Left ventricle myocardium inferior (tissue), 1 donor: ENCODE measurements at places on chromosomes 16 and 17. TPM values are rescaled to one million over a fixed set of nuclear protein-coding genes. Genes with fewer than 3 reads are reported as not detected.
A peak's percentile ranks its signal among the peaks of the same experiment; 100 is the strongest.

GRCh38 chr16:1788095-1788707, 5.3 kb downstream of the IGFALS start:
- no peak for DNase-seq

ATP2C2 gene
- total RNA-seq, result not detected

- no peak for DNase-seq
These were observed 369.8 kb downstream of the UTP18 start for GRCh38 chr17:51630101-51630671.

DNA sequence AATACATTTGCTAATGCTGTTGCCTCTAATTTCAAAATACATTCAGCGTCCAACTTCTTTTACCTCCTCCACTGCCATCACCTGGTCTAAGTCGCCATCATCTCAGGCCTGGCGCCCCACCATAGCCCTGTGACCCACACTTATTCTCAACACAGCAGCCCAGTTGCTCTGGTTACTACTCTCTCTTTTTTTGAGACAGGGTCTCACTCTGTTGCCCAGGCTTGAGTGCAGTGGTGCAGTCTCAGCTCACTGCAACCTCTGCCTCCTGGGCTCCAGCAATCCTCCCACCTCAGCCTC, 7.5 kb upstream of the NKD1 start:
- DNase-seq, result no peak

- DNase-seq, result no peak
These were observed 72.0 kb upstream of the MARCHF10 start for GRCh38 chr17:62880120-62880519.

KRT27 gene
- total RNA-seq, result not detected

FAAP100 gene
- 15.9 TPM for total RNA-seq

GRCh38 chr17:74241431-74241830, 28.1 kb downstream of the TTYH2 start:
- DNase-seq, result no peak

CCL8 gene
- 0.41 TPM for total RNA-seq

CNTNAP4 gene
- not detected for total RNA-seq

- DNase-seq, result peak; percentile 3
These were observed 24.5 kb downstream of the ZDHHC7 start for GRCh38 chr16:84986879-84987278.

SLC4A1 gene
- not detected for total RNA-seq

DNA sequence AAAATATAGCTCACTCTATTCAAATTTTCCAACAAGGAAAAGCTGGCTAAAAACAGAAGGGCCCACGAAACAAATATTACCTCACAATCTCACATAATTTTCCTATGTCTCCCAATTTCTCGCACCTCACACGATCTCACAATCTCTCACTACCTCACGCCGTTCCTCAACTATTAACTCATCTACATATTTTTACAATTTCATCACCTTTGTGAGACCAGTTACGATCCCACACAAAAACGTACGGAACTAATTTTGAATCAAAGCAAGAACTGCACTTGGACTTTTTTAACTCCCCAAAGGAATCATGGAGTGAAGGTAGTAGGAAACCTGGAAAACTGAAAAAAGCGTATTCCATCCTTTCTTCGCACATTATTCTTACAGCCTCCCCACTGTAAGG, 1.1 kb downstream of the CBX1 start:
- DNase-seq, result no peak

IRF8 gene
- 2.7 TPM for total RNA-seq

FGF11 gene
- total RNA-seq, result 6.5 TPM

LLGL2 gene
- total RNA-seq, result 2.0 TPM

GRCh38 chr16:68948230-68948910, 105.0 kb downstream of the TANGO6 start:
- no peak for DNase-seq

- DNase-seq, result no peak
These were observed 8.6 kb downstream of the COG1 start for GRCh38 chr17:73201215-73202069.

GRCh38 chr17:28916302-28916934, 13.5 kb upstream of the DHRS13 start:
- no peak for DNase-seq

DNA sequence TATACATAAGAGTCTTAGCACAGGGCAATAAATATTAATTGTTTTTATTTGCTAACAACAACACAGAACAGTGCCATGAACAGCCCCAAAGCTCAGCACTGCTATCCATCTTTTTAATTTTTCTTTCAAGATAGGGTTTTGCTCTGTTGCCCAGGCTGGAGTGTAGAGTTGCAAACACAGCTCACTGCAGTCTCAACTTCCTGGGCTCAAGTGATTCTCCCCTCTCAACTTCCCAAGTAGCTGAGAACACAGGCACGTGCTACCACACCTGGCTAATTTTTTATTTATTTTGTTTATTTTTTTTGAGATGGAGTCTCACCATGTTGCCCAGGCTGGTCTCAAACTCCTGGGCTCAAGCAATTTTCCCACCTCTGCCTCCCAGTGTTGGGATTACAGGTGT, 47.6 kb upstream of the AKAP1 start:
- DNase-seq, result no peak

DNA sequence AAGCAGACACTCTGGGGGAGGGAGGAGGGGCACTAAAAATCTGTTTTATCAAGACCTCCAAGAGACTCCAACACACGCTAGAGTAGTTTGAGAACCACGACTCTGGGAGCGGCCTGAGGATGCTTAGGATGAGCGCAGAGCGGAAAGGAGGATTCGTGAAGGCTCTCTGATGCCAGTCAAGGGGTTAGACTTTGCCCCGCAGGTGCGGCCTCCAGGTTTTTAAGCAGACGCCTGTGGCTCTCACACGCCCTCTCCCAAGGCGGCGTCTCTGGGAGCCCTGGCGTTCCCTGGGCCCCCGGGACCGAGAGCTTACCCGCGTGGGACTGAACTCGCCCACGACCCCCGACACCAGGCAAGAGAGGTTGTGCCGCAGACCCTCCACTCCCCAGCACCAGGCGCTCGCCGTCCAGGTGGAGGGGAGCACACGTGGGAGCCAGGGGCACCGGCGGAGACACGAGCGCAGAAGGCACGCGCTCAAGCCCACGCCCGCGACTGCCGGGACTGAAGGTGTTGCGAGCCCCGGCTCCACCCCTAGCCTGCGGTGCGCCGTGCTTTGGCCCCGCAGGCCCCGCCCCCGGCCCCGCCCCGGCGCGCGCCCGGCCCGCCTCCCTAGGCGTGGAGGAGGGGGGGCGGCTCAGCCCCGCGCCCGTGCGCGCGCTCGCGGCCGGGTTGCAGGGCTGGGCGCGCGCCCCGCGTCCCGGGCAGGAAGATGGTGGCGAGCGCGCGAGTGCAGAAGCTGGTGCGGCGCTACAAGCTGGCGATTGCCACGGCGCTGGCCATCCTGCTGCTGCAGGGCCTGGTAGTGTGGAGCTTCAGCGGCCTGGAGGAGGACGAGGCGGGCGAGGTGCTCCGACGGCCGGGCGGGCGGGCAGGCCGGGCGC, at the start of gene XYLT2:
Gene XYLT2 (plus strand): TSS at position 695 of the 881 bp plus-strand sequence. CDS start 15 bp downstream, at position 710.
- peak; percentile 90 for DNase-seq

NRN1L gene
- 0.49 TPM for total RNA-seq

SP2 gene
- 13.9 TPM for total RNA-seq

GRCh38 chr16:87840271-87840978, 28.9 kb downstream of the SLC7A5 start:
- no peak for DNase-seq

GRCh38 chr17:2241823-2242222, 61.8 kb downstream of the SMG6 start:
- DNase-seq, result no peak
